ENCODE measurements at places on chromosomes 6 and 20. TPM values are rescaled to one million over a fixed set of nuclear protein-coding genes. Genes with fewer than 3 reads are reported as not detected.

DNA sequence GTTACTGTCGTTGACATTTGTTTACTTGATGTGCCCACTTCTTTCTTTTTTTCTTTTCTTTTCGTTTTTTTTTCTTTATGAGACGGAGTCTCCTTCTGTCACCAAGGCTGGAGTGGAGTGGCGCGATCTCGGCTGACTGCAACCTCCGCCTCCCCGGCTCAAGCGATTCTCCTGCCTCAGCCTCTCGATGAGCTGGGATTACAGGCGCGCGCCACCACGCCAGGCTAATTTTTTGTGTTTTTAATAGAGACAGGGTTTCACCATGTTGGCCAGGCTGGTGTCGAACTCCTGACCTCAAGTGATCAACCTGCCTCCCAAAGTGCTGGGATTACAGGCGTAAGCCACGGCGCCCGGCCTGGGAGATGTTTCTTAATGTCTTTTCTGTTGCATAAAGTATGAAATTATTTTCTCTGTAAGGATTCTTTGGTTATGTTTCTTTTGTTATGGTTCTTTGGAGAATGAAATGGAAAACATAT is 33.3 kb upstream of the PRSS16 start:
- no peak for DNase-seq

GRCh38 chr6:40340196-40340595 is 247.0 kb downstream of the LRFN2 start:
- DNase-seq, result no peak

DNA sequence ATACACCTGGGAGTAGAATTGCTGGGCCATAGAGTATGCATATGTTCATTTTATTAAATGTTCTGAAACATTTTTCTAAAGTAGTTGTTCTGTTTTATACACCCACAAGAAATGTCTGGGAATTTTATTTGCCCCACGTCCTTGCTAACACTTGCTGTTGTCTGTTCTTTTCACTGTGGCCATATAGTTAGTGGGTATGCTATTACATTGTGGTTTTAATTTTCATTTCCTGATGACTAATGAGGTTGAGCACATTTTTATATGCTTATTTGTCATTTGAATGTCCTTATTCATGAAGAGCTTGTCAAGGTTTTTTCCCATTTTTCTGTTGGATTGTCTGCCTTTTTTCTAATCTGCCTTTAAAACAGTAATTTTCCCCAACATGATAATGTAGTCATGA is 41.5 kb upstream of the TGM3 start:
- DNase-seq, result no peak

The DEF6 gene
- polyA plus RNA-seq, result 141 TPM

Measured in CD4-positive, CD25-positive, alpha-beta regulatory T cell (primary cell).